Jurkat, Clone E6-1 (cell line): ENCODE measurements at places on chromosomes 12 and 14.
A peak's percentile ranks its signal among the peaks of the same experiment; 100 is the strongest.

- no peak for DNase-seq
Measured at GRCh38 chr14:91466192-91466591, 43.9 kb downstream of the PPP4R3A start.

DNA sequence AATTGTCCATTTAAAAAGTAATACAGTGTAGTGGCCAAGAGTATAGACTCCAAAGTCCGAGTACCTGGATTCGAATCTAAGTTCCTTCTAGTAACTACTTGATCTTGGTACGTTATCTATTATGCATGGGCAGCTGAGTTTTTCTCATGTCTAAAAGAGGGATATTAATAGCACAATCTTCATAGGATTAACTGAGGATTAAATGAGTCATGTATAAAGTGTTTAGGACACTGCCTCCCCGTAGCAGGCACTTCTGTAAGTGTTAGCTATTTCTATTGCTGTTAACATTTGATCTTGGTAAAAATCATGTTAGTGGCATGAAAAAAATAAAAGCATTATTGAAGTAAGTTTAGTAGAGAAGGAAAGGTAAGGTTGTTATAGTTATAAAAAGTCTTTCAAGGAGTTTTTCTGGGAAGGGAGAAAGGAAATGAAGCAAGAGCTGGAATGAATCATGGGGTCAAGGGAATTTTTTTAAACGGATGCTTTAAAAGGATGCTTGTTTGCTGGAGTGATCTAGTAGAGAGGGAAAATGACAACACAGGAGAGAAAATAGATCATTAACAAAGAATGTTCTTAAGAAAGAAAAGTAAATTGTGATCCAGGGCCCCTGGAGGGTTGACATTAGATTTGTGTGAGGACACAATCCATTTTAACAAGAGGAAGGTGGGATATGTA, 502.2 kb upstream of the USP15 start:
- no peak for DNase-seq

DNA sequence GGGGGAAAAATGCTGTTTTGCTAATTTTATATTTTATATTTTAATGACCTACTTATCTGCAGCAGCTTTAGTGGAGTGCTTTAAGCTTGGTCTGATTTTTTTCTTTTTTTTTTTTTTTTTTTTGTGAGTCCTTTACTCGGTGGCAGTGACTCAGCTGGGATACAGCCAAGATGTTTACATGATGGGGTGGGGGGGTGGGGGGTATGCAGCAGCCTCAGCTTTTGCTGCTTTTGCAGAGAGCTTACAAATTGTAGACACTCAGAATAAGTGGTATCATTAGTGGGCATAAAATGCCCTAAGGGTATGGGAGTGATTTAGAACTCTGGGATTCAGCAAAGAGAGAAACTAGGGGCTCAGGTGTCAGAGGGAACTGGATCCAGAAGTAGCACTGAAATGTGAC, 38.2 kb upstream of the ARHGAP5 start:
- no peak for DNase-seq

GRCh38 chr12:57726151-57726883, 12.2 kb downstream of the AGAP2 start:
- DNase-seq, result no peak

DNA sequence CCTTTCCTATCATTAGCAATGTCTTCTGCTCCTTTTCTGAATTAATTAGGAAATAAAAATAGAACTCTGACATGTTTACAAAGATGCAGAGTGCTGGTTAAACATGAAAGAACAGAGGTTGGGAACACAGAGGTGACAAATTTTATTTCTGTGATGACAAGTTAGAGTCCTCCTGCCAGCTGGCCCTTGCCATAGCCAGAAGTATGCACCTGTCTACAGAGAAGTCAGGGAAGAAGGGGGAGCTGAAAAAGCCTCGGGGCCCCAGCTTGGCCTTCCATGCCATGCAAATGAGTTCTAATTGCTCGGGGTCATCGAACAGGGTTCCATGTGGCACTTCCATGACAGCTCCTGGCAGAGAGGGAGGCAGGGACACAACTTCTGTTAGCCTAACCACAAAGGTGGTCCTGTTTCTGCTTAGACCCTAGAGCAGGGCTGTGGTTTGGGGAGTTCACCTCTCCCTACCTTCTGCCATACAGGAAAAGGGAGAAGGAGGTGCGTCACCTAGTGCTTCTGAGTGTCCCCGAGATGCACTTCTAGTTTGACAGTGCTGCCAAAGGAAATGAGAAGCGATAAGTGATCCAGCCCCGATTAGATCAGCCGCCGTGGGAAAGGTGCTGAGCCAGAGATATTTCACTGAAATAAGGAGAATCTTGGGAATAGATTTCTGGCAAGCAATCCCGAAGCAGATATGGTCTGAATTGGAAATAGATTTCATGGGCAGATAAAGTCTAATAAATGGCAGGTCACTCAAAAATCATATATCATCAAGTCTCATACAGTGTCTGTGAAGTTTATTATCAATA, 155.8 kb upstream of the FOXN3 start:
- DNase-seq, result no peak

GRCh38 chr14:21617614-21618013, 17.1 kb downstream of the OR10G2 start:
- no peak for DNase-seq

- no peak for DNase-seq
Measured at GRCh38 chr14:48925184-48925583, 661.0 kb downstream of the RPS29 start.

DNA sequence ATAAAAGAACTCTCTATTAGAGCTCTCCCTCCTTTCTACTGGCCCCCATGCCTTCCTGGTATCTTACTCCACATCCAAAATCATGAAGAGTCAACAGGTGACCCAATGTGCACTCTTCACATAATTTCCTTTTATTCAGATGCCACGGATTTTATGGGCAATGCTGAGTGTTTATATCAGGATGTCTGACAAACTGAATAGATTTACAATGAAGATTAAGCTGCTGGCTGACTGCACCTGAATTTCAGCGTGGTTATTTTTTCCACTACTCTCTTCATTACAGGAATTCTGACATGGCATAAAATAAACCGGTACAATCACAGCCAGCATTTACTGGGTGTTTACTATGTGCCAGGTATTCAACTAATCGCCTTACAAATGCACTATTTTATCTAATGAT, 29.4 kb upstream of the CERS5 start:
- no peak for DNase-seq

- DNase-seq, result peak; percentile 32
Measured at GRCh38 chr12:80778005-80778541, 61.4 kb downstream of the MYF5 start.

GRCh38 chr12:122834921-122835749, at the start of gene HIP1R:
HIP1R (plus strand) TSS chr12:122835457; CDS start chr12:122835551, 94 bp downstream.
- DNase-seq, result peak; percentile 27

DNA sequence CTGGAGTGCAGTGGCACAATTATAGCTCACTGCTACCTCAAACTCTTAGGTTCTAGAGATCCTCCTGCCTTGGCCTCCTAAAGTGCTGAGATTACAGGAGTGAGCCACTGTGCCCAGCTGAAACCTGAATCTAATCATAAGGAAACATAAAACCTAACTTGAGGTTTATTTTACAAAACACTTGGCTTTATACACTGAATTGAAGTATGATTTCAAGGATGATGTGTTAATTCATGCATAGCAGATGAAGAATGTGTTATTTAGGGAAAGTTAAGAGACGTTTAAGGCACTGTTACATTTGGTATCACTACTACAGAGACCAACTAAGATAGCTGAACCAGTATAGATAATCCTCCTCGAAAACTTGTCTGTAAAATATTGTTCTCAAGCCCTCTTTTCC, 6.4 kb downstream of the DICER1 start:
- DNase-seq, result no peak

GRCh38 chr12:64427988-64428387, 23.8 kb downstream of the XPOT start:
- no peak for DNase-seq

- DNase-seq, result no peak
Measured at GRCh38 chr14:94697773-94698556, 71.9 kb downstream of the GSC start.

GRCh38 chr12:121443193-121443870, 43.4 kb downstream of the RNF34 start:
- peak; percentile 14 for DNase-seq

- no peak for DNase-seq
Measured at GRCh38 chr12:77102691-77103090, 37.3 kb upstream of the E2F7 start.

GRCh38 chr14:32306549-32306948, 22.5 kb upstream of the AKAP6 start:
- DNase-seq, result no peak

DNA sequence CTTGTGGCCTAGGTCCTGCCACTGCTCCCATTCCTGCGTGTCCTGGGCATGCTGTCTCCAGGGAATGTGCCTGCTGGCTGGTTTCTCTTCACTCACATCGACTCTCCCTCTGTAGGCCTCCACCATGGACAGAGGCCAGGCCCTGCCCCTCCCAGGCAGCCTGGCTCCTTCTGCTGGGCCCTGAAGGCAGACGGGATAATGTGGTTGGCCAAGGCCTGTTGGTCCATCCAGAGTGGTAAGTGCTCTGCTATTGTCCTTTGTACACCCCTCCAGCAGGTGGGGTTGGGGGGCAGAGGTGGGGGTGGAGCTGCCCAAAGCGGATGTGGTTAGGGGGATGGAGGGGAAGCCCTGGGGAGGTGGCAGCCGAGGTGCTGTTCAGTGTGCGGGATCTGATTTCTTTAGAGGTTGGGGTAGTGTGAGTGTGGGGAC, 9.5 kb upstream of the NR4A1 start:
- peak; percentile 81 for DNase-seq

GRCh38 chr12:130422676-130423075, 85.0 kb downstream of the PIWIL1 start:
- DNase-seq, result no peak

- DNase-seq, result no peak
Measured at GRCh38 chr12:19904819-19905218, 463.5 kb upstream of the PDE3A start.

DNA sequence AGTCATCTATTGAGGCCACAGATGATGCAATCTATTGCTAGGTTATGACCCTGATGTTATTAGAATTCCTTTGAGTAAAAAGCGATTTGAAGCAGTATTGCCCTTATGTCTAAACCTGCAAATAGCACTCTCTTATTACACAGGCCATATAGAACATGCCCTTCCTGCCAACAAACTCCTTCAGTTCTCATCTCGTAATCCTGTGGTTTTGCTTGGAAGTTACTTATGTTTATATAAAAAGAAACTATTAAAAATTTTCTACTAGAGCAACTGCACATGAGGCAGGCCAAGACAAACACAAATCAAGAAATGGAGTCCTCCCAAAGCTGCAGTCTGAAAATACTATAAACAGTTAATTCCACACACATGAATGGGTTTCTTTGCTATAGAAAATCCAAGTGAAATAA, 1200.2 kb downstream of the LRFN5 start:
- no peak for DNase-seq

DNA sequence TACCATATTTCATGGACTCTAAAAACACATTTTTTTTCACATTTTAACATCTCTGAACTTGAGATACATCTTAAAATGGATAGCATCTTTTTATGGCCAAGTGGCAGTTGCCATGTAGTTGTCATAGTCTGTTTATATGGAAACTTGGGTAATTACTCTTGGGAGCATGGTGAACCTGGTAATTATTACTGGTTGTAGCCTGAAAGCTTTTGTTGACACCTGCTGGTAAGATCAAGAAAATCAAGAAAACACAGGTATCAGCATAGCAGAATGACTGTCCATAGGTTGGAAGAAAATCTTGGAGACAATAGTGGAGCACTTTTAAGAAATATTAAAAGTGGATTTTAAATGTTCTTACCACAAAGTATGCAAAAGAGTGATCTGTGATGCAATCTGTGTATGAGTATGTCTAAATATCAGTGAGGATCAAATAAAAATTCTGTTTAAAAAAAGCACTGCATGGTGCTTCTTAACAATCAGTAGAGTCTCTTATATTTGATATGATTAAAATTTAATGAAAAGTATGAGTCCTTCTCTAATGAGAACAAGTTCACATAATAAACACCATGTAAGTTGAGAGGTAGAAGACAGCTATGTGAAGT, 44.2 kb downstream of the TTC8 start:
- peak; percentile 21 for DNase-seq

GRCh38 chr14:75138492-75138891, 11.6 kb upstream of the NEK9 start:
- no peak for DNase-seq

DNA sequence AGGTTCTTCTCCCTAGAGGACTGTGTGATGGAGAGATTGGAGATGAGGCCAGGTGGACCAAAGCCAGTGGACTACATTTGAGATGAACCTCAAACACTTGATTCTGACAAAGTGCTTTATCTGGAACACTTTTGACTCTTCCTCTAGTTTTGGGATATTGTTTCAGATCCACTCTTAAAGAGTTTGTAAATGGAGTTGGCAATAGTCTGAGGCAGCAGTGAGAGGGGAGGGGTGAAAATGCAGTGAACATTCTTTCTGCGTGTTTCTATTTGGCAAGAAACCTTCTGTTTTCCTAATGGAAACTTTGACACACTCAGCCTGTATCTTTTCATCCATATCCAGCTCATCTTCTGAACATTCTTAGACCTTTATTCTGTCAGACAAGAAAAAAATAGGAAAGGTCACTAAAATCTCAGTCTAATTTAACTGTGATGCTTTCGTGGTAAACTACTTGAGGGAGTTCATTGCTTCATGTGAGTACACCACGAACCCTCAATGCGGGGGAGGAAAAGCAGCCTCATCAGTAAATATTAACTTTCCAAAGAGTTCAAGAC, 57.4 kb upstream of the KCNJ8 start:
- no peak for DNase-seq

DNA sequence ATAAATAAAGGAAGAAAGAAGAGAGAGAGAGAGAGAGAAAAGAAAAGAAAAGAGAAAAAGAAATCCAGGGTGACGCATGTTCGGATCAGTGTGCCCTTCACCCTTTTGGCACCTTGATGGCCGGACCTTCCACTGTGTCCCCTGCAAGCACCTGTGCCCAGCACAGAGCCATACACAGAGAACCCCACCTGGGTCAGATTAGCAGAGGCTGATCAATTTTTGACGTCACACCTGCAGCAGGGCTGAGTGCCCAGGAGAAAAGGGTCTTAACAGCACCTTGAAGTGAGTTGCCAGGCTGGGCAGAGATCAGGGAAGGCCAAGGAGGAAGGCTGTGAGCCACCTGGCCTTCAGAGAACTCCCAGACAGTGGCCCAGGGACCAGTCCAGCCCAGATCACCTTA, 114.4 kb downstream of the CALM1 start:
- DNase-seq, result no peak

GRCh38 chr12:64992641-64993040, 128.5 kb downstream of the WIF1 start:
- no peak for DNase-seq
